ENCODE measurements at places on chromosomes 7 and 10.

- DNase-seq, result no peak
Measured at GRCh38 chr7:155809332-155809946, 2.8 kb downstream of the SHH start.

DNA sequence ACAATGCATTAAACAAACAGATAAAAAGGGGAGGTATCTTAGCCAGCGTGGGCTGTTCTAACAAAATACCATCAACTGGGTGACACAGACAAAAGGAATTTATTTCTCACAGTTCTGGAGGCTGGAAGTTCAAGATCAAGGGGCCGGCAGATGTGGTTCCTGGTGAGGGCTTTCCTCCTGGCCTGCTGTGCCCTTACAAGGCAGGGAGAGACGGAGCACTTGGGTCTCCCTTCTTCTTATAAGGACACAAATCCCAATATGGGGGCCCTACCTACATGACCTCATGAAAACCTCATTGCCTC is 281.6 kb upstream of the KLF14 start:
- peak; percentile 47 for DNase-seq

DNA sequence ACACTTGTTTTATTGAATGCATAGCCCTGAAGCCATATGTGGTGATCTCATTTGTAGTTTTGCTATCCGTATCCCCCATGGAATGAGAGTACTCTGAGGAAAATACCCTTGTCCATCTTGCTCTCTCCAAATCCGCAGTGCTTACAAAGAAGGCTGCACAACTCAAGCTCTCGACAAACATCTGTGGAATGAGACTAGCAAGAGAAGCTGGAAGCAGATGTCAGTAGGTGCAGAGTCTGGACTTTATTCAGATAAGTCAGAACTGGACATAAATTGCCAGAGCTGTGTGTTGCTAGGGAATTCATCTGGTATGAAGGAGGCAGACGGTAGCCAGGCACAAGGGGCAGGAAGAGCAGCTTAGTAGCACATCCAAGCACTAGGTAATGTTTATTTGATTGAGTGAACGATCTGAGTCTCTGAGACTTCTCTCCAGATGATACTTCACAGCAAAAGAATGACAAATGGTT is 1046.2 kb downstream of the XPNPEP1 start:
- DNase-seq, result no peak

DNA sequence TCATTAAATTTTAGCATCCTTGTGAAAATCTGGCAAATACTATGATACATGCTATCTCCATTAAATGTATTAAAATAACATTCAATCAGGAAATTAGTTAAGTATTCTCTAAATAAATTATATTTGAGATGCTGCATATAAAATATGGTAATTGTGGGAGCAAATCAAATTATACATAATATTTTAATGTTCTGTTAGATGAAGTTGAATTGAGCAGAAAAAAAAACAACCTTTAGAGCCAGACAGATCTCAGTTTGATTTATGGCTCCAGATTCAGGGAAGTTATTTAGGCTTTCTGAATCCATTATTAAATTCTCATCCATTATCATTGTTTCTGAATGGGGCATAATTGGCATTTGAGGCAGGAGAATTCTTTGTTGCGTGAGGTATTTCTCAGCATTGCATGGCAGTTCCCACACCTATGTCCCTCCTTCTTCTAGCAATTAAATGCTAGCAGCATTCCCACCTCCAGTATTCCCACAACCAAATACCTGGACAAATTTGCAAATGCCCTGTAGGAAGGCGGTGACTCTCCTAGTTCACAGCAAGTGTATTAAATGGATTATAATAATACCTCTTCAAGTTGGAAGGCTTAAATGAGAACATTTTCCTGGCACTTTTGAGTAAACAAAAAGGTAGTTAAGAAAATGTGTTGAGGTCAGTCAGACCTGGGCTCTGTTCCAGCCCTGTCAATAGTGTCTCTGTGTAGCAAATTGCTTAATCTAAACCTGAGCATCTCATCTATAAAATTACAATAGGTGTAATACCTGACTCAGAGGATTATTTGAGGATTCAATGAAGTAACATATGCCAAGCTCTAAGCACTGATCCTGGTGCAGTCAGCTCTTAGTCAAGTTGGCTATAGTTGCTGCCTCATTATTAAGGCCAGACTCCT is 108.9 kb downstream of the RNLS start:
- DNase-seq, result no peak

GRCh38 chr7:3294432-3295100 is 6.5 kb upstream of the SDK1 start:
- no peak for DNase-seq

- peak; percentile 72 for DNase-seq
Measured at GRCh38 chr7:28078036-28078901, 102.3 kb downstream of the JAZF1 start.

DNA sequence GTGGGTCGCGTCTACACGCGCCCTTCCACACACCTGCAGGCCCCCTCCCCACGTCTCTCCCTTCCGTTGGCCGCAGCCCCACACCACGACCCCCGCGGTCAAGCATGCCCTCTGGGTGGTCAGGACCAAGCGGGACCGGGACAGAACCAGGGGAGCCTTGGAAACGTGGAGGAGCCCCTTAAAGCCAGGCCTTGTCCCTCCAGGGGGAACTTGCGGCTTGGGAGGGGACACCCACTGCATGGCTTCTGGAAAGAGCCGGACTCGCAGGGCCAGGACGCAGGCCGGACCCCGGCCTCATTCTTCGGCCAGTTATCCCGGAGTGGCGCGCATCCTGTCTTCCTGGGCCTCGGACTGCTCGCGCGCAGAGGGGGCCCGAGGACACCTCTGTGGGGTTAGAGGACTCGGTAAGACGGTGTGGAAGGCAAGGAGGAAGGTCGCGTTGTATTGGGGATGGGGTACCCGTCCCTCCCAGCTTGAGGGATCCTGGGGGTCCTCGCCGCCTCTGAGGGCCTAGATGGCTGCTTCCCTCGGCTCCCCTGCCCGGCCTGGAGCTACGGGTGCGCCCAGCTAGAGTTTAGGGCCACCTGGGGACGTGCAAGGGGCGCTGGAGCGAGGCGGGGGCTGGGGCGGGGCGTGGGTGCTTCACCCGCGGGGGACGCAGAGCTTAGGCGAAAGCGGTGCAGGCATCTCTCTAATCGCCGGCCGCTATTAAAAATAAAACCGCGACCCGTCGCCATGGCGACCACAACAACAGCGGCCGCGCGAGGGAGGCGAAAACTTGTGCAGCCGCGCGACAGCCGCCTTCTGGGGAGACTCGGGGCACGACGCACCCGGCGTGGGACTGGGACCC is 1.8 kb upstream of the PDGFA start:
- peak; percentile 63 for DNase-seq

GRCh38 chr7:117211614-117212013 is 111.2 kb downstream of the WNT2 start:
- no peak for DNase-seq

DNA sequence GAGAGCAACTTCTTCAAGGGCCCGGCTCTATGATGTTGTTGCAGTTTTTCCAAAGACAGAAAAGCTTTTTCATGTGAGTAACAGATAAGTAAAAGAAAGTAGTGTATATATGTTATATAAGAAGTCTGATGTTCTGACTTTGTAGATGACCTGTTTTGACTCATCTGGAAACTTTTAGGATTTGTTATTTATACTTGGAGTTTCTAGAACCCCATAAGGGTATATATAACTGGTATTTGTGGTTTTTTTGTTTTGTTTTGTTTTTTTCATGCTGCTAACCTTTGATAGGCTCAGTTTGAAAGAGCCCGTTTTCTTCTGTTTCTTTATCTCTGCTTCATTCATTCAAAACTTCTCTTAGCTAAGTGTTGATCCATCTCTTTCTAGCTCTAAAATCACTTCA is 7.3 kb downstream of the RPP30 start:
- no peak for DNase-seq

DNA sequence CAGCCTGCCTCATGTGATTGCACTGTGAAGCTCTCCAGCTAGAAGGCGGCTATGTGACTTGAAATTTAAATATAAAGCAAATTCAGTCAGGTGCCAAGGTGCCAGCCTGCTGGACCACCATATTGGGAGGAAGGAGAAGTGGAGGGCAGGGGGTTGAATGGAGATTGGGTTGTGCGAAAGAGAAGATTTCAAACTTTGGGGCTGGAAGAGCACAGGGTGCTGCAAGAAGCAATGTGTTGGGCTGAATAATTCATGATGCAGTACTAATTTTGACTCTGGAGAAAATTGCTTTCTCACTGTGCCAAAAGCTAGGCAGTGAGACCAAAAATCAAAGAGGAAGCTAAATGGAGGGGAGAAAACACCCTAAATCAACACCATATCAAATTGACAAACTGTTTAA is 335.3 kb downstream of the NRG3 start:
- DNase-seq, result no peak

GRCh38 chr7:6653071-6654003 is 16.2 kb downstream of the ZNF316 start:
- no peak for DNase-seq

DNA sequence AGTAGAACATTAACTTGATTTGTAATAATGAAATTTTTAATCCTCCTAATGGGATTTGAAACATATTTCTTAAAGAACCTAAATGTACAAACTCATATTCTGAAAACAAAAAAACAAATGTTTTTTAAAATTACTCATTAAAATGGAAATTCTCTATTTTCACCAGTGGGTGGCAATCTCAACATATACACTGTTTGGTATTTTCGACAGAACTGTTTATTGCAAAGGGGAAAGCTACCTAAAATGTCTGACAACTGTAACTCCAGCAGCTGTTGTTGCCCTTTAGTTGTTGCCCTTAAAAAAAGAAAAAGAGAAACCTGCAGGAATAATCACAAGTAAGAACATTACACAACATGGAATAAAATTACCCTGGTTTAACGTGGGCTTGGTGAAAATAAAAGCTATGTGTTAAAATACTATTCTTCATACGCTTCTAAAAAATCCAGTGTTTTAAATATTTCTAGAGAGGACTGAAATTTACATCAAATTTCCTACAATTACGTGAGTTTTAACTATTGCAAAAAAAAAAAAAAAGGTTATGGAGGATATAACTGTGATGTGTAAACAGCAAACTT is 54.5 kb downstream of the COL1A2 start:
- peak; percentile 64 for DNase-seq

- no peak for DNase-seq
Measured at GRCh38 chr7:135682191-135682590, 19.9 kb downstream of the STMP1 start.

DNA sequence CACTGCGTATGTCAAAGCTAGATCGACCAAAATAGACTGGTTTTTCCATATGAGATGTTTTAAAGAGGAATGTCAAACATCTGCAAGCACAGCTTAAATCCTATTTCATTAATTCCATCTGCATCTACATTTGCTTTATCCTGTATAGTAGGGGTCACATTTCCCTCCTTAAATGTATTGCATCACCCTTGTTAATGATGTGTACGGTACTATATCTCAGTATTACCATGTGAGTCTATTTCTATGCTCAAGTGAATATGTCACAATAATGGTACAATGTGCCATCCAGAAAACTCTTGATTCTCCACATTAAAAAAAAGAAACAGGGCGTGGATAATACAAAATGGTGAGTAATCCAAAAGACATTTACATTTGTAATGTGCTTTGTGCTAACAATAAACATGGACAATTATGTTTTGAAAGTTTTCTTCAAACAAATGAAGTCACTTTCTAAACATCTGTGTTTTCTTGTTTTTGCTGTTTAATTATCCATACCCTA is 56.6 kb downstream of the TWIST1 start:
- DNase-seq, result no peak

GRCh38 chr7:191981-192649 is at the start of gene FAM20C:
Gene FAM20C (plus strand): TSS chr7:192571. CDS start chr7:193200, 629 bp downstream.
- peak; percentile 66 for DNase-seq

GRCh38 chr7:105656922-105657521 is 75.7 kb upstream of the EFCAB10 start:
- DNase-seq, result peak; percentile 60

DNA sequence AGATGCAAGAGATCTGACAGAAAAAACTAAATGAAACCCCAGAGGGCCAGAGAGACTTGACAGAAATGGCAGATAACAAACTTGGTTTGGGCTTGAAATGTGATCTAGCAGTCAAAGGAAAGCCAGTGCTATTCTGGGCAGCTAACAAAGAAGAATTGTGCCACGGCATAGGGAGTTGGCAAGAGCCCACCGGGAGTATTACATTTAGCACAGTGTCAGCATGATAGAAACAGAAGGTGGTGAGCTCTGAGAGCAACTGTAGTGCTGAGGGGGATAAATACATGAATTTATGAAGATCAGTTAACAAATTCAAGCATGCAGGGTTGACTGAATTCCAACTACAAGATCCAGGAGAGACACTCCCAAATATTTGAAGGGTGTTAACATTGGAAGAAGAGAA is 91.1 kb downstream of the AHCYL2 start:
- DNase-seq, result no peak

- DNase-seq, result no peak
Measured at GRCh38 chr10:52020702-52021101, 293.4 kb upstream of the DKK1 start.

GRCh38 chr7:86773309-86773708 is 129.6 kb downstream of the GRM3 start:
- no peak for DNase-seq

DNA sequence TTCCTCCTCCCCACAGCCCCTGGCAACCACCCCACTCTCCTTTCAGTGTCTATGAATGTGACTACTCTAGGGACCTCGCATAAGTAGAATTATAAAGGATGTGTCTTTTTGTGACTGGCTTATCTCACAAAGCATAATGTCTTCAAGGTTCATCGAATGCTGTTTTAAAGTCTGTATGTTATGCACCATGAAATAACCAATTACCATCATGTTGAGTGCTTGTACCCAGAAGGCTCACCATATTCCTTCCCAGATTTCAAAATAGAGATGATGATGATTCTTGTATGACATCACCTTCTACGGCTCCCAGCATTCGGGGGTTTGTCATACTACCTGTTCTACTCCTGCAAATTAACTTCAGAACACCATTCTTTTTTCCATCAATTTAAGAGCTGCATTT is 11.9 kb downstream of the PKD1L1 start:
- no peak for DNase-seq

DNA sequence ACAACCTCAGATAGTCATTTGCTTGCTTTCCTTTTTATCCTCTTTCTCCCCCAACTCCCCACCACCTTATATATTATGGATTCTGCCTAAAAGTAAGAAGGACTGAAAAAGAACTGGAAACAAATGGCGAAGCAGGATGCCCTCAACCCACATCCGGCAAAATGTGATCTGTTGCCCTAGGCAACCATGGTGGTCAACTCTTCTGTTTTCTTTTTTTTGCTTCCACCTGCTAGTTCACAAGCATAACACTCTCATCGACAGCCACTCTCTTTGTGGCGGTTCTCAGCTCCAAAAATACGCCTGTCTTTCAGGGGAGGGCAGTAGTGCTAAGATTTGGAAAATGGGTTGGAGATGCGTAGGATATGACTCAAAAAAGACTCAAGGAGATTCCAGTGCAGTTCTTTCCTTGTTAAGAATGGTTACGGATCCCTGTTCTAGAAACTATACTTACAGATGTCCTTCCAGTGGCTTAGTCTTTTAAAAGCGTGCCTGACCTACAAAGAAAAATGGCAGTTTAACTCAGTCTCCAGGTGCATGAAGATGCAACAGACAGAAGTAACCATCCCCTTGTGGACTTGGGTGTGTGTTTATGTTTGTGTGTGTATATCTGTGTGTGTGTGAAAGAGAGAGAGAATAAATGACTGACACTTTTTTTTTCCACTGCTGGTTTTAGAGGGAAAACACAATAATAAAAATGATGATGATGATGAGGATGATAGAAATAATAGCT is 10.7 kb downstream of the APBB1IP start:
- DNase-seq, result no peak

Data from dermis blood vessel endothelial cell (primary cell).